GM03348 (cell line): ENCODE measurements at places on chromosomes 12 and 14.

GRCh38 chr12:19959353-19959752 is 409.0 kb upstream of the PDE3A start:
- no peak for DNase-seq

GRCh38 chr14:33948869-33949408 is 1.9 kb downstream of the EGLN3 start:
- DNase-seq = no peak

DNA sequence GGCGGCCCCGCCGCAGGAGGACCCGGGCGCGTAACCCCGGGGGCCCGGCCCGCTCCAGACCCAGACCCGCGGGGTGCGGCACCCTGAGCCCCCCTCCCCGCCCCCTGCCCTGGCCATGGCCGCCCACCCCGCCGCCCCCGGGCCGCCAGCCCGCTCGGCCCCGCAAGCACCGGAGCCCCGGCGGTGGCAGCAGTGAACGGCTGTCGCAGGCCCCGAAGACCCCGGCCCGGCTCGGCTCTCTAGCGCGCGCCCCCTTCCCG is 221 bp downstream of the MARCHF9 start:
- DNase-seq = no peak

DNA sequence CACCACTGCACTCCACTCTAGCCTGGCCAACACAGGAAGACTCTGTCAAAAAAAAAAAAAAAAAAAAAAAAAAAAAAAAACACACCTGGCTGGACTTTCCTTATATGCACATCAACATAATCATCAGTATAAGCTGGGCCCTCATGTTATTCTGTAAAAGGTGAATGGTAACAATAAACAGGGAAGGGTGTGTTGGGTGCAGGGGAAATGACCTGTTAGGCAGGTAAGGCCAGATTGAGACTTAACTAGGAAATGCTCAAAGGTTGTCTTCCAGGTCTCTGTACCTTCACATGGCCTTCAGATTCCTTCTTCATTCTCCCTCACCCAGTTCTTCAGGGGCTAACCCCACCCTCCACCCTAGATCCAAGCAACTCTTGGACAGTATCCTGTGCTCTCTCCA is 47.5 kb downstream of the ESR2 start:
- DNase-seq = no peak

- no peak for DNase-seq
These were observed 37.3 kb downstream of the NCKAP5L start for GRCh38 chr12:49790741-49791555.

DNA sequence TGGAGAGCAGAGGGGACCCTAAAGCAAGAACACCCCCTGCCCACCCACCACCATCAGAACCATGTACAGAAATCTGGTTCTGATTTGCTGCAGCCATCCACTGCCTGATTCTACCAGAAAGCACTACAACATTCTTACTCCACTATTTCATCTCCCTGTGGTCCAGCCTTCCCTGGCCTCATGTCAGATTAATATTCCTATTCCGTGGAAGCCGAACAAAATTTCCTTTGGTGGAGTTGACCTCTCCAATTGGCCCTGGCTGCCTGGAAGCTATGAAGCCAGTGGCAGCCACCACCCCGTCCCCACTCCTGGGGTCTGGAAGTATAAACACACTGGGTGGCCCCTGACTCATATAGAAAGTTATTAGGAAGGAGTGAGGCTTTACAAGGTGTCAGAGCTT is 60.2 kb downstream of the ANO2 start:
- DNase-seq = no peak

DNA sequence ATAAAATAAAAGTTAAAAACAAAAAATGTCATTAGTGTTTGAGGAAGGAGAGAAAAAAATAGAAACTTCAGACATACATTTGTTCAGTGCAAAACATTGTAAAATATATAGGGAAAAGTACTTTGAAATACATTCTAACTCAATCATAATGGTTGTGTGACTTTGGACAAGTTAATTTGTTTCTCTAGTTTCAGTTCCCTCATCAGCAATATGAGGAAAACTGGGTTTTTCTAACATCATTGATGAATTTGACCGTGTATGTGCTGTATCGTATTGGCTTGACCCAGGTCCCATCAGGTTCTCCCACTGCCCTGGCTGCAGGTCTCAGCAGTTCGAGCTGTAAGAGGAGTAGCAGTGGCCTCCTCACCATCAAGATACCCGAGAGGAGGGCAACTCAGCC is 173.9 kb upstream of the ATF7IP start:
- no peak for DNase-seq

DNA sequence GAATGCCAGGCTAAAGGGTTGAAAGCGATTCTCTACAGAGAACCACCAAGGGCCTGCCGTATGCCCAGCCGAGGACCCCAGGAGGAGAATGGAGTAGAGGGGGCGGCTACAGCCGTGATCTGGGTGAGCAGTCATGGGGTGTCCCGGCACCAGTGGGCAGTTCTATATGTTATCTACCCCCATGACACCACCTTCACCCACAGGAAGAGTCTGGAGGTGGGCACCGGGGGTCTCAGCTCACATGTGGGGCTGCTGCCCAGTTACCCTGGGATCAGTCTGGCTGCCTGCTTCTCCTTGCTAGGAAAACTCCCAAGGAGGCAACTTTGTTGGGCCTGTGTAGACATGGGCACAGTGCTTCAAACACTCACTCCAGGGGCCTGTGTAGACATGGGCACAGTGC is 99.4 kb downstream of the LGMN start:
- no peak for DNase-seq

DNA sequence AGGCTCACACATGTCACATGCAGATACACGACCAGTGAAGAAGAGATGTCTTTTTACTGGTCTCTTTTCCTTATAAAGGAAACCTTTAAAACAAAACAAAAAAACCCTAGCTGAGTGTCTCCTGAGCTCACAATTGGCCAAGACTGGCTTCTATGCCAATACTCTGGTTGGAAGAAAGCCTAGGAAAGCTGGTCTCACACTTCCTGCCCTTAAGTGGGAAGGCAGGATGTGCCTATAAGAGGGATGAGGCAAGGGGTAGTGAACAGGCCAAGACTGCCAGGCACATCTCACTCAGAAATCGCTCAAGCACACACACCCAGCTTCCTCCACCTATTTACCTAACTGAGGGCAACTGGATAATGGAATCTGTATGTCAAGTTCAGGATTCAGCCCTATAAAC is 50.0 kb downstream of the SOCS2 start:
- DNase-seq = peak; percentile 65

GRCh38 chr14:95068080-95068479 is 89.2 kb downstream of the DICER1 start:
- DNase-seq = no peak

DNA sequence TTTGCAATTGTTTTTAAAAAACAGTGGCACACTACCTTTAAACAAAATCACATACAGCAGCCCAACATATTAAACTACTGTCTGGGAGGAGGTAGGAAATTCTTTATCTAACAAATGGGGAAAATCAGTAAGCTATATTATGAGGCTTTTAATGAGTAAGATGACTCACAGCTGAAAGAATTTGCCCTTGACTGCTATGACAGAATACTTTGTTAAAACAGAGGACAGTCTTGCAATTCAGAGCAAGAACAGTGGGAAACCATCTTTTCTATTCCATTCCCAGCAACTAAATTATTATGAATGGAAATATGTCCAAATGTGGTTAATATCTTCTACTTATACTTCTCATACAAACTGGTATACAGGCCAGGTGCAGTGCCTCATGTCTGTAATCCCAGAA is 49.2 kb upstream of the SGPP1 start:
- peak; percentile 61 for DNase-seq

DNA sequence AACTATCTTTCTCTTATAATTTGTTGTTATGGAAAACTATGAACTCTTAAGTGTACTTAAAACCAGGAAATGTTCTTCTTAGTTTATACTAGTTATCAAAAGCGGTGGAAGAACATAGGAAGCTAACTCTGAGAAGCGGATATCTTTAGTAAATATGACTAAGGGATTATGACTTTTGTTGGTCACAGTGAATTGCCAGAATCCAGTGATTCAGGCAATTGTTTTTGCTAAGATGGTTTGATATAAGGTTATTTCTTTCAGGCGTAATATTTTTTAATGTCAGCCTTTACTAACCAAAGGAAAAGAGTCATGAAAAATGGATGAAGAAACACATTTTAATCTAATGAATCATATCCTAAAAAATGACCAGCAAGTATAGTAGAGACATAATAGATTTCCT is 473.5 kb downstream of the FOXG1 start:
- peak; percentile 55 for DNase-seq

GRCh38 chr12:104710940-104711689 is 247.0 kb downstream of the SLC41A2 start:
- peak; percentile 89 for DNase-seq

DNA sequence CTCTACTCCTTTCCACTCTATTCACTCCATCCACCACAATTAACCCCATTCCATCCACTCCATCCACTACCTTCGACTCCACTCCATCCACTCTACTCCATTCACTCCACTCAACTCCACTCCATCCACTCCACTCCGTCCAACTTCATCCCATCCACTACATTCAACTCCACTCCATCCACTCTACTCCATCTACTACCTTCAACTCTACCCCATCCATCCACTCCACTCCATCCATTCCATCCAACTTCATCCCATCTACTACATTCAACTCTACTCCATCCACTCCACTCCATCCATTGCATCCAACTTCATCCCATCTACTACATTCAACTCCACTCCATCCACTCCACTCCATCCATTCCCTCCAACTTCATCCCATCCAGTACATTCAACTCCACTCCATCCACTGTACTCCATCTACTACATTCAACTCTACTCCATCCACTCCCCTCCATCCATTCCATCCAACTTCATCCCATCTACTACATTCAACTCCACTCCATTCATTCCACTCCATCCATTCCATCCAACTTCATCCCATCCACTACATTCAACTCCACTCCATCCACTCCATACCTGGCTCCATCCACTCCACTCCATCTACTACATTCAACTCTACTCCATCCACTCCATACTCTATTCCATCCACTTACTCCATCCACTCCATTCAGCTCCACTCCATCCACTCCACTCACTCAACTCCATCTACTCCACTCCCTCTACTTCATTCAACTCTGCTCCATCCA is 16.4 kb downstream of the HNF1A start:
- DNase-seq = no peak

GRCh38 chr14:65303190-65303898 is 109.2 kb upstream of the FUT8 start:
- DNase-seq = peak; percentile 44

DNA sequence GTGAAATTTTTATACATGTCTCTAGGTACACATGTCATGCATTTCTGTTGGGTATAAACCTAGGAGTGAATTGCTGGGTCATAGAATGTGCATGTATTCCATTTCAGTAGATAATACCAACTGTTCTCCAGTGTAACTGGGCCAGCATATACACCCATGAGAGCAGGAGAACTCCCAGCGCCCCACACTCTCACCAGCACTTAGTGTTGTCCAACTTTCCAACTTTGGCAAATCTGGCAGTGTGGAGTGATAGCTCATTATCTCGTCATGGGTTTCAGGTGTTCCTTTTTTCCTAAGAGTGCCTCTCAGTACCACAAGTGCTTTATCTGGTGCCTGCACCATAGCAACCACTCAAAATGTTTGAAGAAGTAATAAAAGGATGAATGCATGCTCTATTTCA is 40.1 kb downstream of the NGB start:
- no peak for DNase-seq

GRCh38 chr14:45089813-45090212 is 5.9 kb downstream of the PRPF39 start:
- DNase-seq = peak; percentile 31

GRCh38 chr12:80565271-80565670 is 121.2 kb downstream of the PTPRQ start:
- no peak for DNase-seq

DNA sequence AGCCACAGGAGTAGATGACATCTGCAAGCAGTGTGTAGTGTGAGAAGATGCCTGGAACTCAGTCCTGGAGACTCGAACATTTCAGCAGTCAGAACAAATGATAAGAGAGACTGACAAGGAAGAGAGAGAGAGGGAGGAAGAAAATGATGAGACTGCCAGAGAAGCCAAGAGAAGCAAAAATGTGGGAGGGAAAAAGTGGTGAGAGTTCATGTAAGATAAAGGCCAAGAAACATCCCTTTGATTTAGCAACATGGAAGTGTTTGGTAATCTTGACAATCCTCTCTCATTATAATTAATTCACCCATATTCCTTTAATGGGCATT is 42.6 kb downstream of the LIMA1 start:
- DNase-seq = no peak

- no peak for DNase-seq
These were observed 27.1 kb upstream of the LUM start for GRCh38 chr12:91138337-91138920.

GRCh38 chr12:18476861-18477260 is 215.5 kb downstream of the PIK3C2G start:
- DNase-seq = peak; percentile 22

DNA sequence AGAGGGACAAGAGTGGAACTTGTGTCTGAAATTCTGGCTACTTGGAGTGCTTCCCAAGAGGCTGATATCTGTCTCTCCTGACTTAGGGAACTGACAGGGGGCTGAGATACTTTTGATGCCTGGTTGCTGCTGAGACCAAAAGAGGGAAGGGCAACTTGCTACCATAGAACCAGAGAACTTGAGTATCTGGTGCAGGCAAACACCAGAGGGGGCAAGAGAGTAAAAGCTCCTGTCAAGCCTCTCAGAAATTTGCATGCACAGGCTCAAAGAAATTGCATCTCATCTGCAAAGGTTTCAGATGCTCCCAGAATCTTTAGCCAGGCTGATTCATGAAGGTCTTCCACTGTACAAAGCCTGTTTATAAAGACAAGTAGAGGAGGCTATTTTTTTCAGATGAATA is 391.3 kb upstream of the FOXG1 start:
- no peak for DNase-seq

- no peak for DNase-seq
These were observed 3.4 kb downstream of the KRT77 start for GRCh38 chr12:52699960-52700359.

GRCh38 chr14:60965402-60965801 is 15.5 kb downstream of the TRMT5 start:
- DNase-seq = peak; percentile 22

GRCh38 chr12:107131832-107132616 is 38.7 kb upstream of the CRY1 start:
- DNase-seq = peak; percentile 83

DNA sequence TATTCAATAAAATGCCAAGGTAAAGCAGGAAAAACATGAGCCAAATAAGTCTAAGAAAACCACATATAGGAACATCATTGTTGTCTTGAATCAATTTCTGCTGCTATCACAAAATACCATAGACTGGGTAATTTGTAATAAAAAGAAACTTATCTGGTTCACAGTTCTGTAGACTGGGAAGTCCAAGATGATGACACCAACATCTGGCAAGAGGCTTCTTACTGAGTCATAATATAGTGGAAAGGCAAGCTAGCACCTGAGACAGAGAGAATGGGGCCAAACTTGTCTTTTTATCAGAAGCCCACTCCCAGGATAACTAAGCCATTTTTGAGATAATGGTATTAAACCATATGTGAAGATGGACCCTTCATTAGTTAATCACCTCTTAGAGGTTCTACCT is 975.9 kb downstream of the FLRT2 start:
- no peak for DNase-seq

GRCh38 chr12:3303410-3304136 is 187.4 kb upstream of the PRMT8 start:
- DNase-seq = no peak

- peak; percentile 51 for DNase-seq
These were observed 24.8 kb upstream of the GPR68 start for GRCh38 chr14:91269076-91269991.
